NCI-H146 (cell line): ENCODE measurements at places on chromosomes 2 and 18.

GRCh38 chr2:160747501-160748170 lies 254.0 kb upstream of the RBMS1 start:
- no peak for DNase-seq

GRCh38 chr2:80365762-80366161 lies 61.2 kb upstream of the LRRTM1 start:
- DNase-seq = no peak

DNA sequence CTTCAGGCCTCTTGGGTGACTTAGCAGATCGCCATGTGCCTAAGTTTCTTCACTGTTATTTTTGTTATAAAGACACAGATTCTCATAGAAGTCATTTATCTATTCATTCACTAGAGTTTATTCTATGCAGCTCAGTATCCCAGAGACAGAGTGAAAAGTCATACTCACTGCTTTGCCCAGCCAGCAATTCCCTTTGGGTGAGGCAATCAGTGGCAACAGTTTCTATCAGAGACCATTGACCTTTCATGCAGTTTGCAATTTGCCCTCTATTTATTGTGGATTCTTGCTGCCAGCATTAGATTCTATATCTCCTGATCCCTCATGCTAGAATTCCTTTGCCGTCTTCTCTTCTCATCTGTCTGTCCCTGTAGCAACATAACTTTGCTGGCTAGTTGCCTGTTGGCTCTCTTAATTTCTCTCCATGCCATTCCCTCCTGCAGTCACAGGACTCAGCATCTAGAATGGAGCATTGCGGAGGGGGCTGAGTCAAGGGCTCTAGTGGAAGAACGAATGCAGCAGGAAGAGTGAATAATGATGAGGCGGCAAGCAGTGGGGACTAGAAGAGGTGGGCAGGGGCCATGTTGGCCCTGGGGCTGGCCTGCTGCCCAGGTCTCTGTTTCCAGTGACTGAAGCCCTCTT lies 12.2 kb downstream of the SLC9A4 start:
- DNase-seq = no peak

GRCh38 chr18:54843314-54843713 lies 15.0 kb downstream of the RAB27B start:
- no peak for DNase-seq

GRCh38 chr18:66729442-66730239 lies 125.8 kb upstream of the CDH19 start:
- DNase-seq = no peak

DNA sequence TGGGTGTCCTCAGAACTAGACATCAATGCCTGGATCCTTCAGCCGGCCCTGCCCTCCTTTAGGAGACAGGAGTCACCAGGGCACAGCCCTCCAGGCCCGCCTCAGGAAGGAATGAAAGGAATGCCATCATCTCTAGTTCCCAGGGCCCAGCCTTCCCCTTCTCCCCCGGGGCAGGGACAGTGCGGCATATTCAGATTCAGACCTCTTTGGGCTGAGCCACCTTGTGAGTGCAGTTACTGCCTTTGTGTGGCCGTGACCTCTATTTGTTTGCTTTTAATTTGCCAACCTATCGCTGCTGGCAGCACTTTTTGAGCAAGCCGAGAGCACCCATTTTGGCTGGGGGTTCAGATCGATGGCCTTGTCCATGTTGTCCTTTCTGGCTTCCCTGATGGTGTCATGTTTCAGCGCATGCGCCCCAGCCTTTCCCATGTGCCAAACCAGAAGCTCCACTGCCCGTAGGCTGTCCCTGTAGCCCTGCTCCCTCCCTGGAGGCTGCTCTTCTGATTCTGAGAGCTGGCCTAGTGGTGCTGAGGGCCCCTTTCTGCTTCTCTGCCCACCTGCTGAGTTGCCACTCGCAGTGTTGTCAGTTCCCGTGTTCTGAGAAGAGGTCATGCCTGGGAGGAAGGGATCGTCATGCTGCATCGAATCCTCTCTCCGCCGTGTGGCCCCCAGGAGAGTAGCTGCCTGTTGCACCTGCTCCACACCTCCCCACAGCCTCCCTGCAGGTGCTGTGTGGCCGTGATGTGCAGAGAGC lies 10.9 kb downstream of the ANKRD23 start:
- peak; percentile 97 for DNase-seq

GRCh38 chr18:45166836-45167551 lies 448.3 kb upstream of the SLC14A2 start:
- no peak for DNase-seq

GRCh38 chr2:47039913-47040562 lies 115.1 kb downstream of the STPG4 start:
- no peak for DNase-seq

DNA sequence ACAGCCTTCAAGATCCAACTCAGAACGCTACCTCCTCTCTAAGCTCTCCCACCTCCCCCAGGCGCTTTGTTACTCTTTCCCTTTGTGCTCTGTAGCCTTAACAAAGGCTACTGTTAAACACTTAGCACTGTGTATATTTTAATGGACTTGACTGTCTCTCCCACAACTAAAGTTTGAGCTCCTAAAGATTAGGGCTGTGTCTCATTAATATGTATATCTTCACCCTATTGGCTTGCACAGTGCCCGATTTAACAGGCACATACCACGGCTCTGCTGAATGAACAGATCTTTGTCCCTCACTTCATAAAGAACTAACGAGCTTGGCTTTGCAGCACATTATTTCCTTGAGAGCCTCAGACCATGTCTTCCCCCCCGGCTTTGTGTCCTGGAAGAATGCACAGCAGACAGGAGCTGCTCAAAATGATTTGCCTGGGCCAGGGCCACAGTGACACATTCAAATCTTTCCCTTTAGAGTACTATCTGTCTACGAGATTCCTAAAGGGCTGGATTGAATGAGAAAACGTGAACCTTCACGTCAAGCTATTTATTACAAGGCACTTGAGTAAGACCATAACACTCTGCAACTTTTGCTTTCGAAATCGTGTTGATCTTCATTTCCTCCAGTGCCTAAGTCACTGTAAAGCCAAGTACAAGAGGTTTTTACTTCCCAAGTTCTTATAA lies 22.1 kb downstream of the ABHD3 start:
- no peak for DNase-seq
